Esophagus muscularis mucosa (tissue), 4 donors: ENCODE measurements at places on chromosomes 5 and 9. TPM values are rescaled to one million over a fixed set of nuclear protein-coding genes. Genes with fewer than 3 reads are reported as not detected.

The ALDH1A1 gene
- total RNA-seq: 97.5 TPM

The CDH6 gene
- total RNA-seq: 5.3 TPM

GRCh38 chr5:169717288-169717687 lies 80.2 kb downstream of the DOCK2 start:
- DNase-seq: no peak

DNA sequence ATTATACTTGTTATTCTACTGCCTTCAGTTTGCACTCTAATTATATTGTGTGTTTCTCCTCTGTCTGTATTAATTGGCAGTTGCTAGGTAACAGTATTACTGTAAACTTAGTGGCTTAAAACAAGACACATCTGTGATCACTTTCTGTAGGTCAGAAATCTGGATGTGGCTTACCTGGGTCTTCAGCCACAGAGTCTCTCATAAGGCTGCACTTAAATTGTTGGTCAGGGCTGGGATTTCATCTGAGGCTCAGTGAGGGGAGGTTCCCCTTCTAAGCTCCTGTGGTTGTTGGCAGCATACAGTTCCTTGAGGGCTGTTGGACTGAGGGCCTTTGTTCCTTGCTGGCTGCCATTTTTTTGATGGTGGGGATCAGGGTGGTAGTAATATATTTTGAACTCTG lies 68.8 kb downstream of the SLC44A1 start:
- no peak for DNase-seq

- no peak for DNase-seq
These were observed 66.7 kb downstream of the DOCK2 start for GRCh38 chr5:169703813-169704212.
